ENCODE measurements at places on chromosomes 5 and 9.

GRCh38 chr9:87742813-87743428 lies 17.0 kb downstream of the CTSL start:
- no peak for DNase-seq

DNA sequence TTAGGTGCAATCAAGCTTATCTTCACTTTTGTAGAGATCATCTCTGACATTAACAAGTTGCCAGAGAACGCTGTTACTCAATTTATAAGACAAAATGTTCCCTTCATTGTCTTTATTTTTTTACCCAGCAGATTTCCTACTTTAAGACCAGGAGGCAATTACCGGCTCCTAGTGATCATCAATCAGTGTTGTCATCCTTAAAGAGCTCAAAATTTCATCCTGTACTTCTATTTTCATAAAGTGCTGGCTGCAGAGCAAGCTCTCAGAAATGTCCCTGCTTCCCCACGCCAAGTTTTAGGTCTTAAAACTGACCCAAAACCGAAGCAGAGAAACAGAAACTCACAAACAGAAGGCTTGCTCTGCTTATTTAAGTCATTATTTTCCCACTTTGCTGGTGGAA lies 82.9 kb downstream of the PJA2 start:
- no peak for DNase-seq

DNA sequence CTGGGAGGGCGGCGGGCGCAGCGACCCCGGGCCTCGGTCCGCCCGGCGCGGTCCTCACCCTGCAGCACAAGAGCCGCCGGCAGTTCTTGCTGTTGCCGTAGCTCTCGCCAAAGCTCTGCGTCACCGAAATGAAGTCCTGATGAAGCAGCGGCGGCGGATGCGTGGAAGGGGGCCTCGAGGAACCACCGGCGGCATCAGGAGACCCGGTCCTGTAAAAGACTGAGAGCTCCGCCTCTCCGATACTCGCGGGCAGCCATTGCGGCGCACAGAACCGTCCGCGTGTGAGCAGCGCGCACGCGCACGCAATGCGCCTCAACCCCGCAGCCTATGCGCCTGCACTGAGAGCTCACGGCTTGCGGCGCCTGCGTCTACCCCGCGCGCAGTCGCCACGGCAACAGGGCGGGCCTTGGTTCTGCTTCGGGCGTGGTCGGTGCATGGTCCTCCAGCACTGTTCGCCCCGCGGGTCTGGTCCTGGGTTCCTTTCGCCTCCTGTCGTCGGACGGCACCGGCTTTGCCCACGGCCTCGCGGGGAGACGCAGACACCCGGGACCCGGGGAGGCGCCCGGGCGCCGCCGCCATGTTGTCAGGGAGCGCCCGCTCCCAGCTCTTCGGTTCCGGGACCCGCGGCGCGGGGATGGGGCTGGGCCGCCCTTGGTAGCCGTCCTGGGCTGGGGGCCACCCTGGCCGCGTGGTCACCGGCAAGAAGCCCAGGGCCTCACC lies 9.3 kb upstream of the GRIN1 start:
- peak; percentile 91 for DNase-seq

- DNase-seq = no peak
Measured at GRCh38 chr9:76266649-76267283, 127.5 kb downstream of the RFK start.

- peak; percentile 66 for DNase-seq
Measured at GRCh38 chr9:37464426-37465248, 613 bp downstream of the ZBTB5 start.

GRCh38 chr5:1807451-1808185 lies 6.4 kb downstream of the NDUFS6 start:
- DNase-seq = no peak

- DNase-seq = no peak
Measured at GRCh38 chr5:31378838-31379237, 153.1 kb downstream of the DROSHA start.

GRCh38 chr5:132383261-132383660 lies 13.8 kb downstream of the SLC22A5 start:
- no peak for DNase-seq

Measured in stimulated activated CD4-positive, alpha-beta T cell treated with anti-CD3 and anti-CD28 coated beads, Interleukin-2, amount 100 ng/mL, for 24 hours (primary cell).